ENCODE measurements at places on chromosomes 7 and 10.

DNA sequence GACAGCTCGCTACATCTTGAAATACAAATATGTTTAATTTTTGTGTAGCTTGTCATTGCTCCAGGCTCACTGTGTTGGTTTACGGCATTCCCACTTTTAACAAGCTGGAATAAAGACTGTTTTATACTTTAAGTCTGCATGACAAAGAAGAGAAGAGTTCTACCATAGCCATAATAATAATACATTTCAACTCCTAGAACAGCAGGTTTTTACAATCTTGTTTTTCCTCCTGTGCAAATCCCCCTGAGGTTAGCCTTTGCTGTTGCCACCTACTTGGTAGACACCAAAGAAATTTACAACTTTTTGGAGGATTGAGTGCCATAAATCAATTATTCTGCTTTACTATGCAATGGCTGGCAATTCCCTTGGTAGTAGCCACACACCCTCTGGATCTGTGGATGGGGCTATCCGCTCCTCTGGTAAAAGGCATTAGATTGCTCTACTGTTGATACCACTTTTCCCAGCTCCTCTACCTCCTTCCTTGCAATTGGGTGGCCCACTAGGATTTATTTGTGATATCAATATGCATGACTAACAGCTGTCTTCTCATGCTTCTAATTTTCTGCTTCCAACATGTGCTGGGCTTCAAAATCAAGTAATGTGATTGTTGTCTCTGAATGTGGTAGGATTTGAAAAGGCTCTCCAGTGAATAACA lies 60.2 kb downstream of the SFMBT2 start:
- no peak for DNase-seq
- H3K4me3 ChIP-seq, result no peak overlapping the region
- H3K27me3 ChIP-seq, result no peaks in the 10 kb centered on the region
- peak overlapping the region; percentile 49 for H3K27ac ChIP-seq
- H3K4me1 ChIP-seq, result peaks cover 17% of the 10 kb centered on the region

GRCh38 chr10:127154831-127155620 lies 41.4 kb downstream of the INSYN2A start:
- H3K4me3 ChIP-seq, result no peak overlapping the region
- no peaks in the 10 kb centered on the region for H3K36me3 ChIP-seq
- no peaks in the 10 kb centered on the region for H3K4me1 ChIP-seq
- DNase-seq, result no peak
- no peak overlapping the region for H3K27ac ChIP-seq
- H3K27me3 ChIP-seq, result no peaks in the 10 kb centered on the region

DNA sequence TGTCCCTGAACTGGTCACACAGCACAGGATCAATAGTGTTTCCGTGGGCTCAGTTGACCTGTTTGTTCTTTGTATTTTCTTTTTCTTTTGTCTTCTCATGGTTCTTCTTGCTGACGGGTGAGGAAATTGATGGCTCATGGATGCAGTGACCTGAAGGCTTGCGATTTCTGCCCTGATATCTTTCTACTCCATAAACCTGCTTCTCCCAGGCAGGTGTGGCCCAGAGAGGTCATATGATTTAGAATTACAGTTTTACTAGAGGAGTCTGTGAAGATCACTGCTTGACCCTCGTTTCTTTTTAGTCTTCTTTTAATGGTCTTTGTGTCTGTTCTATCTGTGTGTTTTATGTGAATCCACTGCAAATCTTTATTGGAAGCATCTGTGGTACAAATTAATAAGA lies 195.1 kb upstream of the KLF6 start:
- H3K27ac ChIP-seq, result no peak overlapping the region
- H3K36me3 ChIP-seq, result peaks cover 11% of the 10 kb centered on the region
- H3K4me3 ChIP-seq, result no peak overlapping the region
- no peaks in the 10 kb centered on the region for H3K27me3 ChIP-seq
- peaks cover 34% of the 10 kb centered on the region for H3K4me1 ChIP-seq

DNA sequence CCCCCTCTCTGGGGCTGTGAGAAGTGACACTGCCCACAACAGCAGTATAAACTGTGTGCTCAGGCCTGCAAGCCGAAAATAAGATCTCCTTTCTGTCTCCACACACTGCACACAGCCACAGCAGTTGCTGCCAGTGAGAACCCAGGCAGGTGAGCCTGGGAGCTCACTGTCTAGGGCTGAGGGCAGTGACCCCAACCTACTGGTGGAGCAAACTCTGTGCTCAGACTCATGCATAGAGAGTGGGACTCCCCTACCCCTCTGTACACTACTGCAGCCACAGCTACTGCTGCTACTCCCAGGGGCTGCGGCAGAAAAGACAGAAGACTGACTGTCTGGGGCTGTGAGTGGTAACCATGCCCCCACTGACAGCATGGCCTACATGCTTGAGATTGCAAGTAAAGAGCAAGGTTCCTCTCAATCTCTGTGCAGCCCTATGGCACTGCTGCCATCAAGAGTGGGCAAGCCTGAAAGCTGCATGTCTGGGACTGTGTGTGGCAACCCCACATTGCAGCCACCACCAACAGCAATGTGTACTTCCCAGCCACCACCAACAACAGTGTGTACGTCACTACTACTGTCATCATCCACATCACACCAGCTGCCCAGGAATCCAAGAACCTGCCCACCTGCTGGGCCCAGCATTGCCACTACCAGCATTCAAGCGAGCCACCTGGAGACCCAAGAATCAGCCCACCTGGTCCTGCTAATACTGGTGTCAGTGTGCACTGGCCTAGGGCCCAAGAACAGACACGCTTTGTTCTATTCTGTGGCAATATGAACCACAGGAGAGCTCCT lies 226.1 kb downstream of the XPNPEP1 start:
- DNase-seq, result no peak
- H3K4me1 ChIP-seq, result no peaks in the 10 kb centered on the region
- no peak overlapping the region for H3K4me3 ChIP-seq
- H3K27ac ChIP-seq, result no peak overlapping the region
- H3K27me3 ChIP-seq, result no peaks in the 10 kb centered on the region

GRCh38 chr10:50347394-50347802 lies 96.1 kb upstream of the ASAH2 start:
- peaks cover 16% of the 10 kb centered on the region for H3K36me3 ChIP-seq
- DNase-seq, result no peak
- no peak overlapping the region for H3K27ac ChIP-seq
- H3K4me3 ChIP-seq, result no peak overlapping the region

- no peaks in the 10 kb centered on the region for H3K4me1 ChIP-seq
- H3K27ac ChIP-seq, result no peak overlapping the region
- H3K4me3 ChIP-seq, result no peak overlapping the region
- DNase-seq, result no peak
- H3K27me3 ChIP-seq, result peaks cover 46% of the 10 kb centered on the region
- H3K36me3 ChIP-seq, result no peaks in the 10 kb centered on the region
These were observed 31.4 kb upstream of the ZNF32 start for GRCh38 chr10:43680035-43680434.

GRCh38 chr10:14498326-14498725 lies 167.6 kb upstream of the FRMD4A start:
- no peaks in the 10 kb centered on the region for H3K36me3 ChIP-seq
- no peak overlapping the region for H3K4me3 ChIP-seq
- no peak for DNase-seq

- no peaks in the 10 kb centered on the region for H3K4me1 ChIP-seq
- H3K4me3 ChIP-seq, result no peak overlapping the region
- DNase-seq, result no peak
- H3K36me3 ChIP-seq, result no peaks in the 10 kb centered on the region
- H3K27me3 ChIP-seq, result no peaks in the 10 kb centered on the region
These were observed 232.3 kb downstream of the MAGI2 start for GRCh38 chr7:79221211-79221610.

DNA sequence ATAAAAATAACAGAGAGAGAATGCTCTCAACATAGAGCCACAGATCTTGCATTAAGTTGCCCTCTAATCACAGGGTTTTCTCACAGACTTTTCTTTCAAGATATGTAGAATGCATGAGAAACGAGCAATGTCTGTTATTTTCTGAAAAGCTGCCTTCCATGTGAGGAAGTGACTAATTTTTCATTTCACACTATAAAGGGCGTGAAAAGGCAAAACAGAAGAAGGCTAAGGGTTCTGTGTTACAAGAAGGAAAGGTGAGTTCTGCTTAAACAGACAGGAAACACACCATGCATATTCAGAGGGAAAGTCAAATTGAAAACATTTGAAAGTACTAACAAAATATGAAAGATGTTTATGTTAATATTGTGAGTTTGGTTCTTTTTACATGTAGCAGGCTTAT lies 189.2 kb downstream of the SEMA3D start:
- no peak for DNase-seq
- H3K27ac ChIP-seq, result no peak overlapping the region
- no peaks in the 10 kb centered on the region for H3K27me3 ChIP-seq
- H3K36me3 ChIP-seq, result no peaks in the 10 kb centered on the region
- no peaks in the 10 kb centered on the region for H3K4me1 ChIP-seq

- H3K27me3 ChIP-seq, result peaks cover 54% of the 10 kb centered on the region
- DNase-seq, result no peak
- no peaks in the 10 kb centered on the region for H3K4me1 ChIP-seq
- no peak overlapping the region for H3K27ac ChIP-seq
These were observed 6.7 kb downstream of the DDC start for GRCh38 chr7:50558294-50559053.

DNA sequence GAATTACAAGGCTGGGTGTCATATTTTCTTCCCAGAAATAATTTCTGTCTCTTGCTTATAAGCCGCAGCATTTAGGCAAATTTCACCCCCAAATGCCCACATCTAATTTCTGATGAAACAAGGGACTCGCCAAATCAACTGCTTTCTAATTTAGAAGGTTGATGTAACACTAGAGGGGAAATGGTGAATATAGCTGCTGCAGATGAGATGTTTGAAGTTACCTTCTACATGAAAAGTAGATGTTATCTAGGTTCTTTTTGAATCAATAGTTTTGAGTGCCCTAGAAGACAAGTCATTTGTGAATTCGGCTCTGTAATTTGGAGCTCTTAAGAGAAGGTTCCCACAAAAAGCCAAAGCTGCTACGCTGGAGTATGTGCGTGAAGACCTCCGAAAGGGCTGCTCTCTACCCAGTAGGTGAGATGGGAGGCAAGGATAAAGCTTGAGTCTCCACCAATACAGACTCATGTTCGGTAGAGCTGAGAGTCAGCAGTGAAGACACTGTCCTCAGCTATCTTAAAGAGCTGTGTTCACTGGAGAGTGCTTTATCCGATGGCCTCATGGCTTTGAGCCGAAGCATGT lies 99.5 kb downstream of the FANK1 start:
- H3K4me1 ChIP-seq, result no peaks in the 10 kb centered on the region
- no peaks in the 10 kb centered on the region for H3K27me3 ChIP-seq
- peak overlapping the region; percentile 66 for H3K4me3 ChIP-seq

DNA sequence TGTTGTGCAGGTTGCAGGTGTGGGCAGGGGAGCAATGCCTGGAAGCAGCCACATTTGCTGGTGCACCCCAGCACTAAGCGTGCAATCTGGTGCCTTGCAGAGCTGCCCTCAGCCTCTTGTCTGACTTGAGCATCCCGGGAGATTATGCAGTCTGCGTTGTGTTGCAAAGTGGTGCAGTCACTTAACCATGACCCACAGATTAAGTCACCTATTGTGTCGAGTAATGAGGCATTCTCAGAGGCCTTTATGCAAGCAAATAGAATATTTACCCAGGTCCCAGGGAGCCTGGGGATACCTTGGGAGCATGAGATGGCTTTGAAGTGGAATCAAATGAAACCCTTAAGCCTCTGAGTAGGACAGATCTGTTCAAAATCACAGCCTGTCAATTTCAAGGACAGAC lies 529.0 kb downstream of the TYW1 start:
- no peak overlapping the region for H3K27ac ChIP-seq
- H3K4me3 ChIP-seq, result no peak overlapping the region
- H3K27me3 ChIP-seq, result no peaks in the 10 kb centered on the region
- no peaks in the 10 kb centered on the region for H3K36me3 ChIP-seq

GRCh38 chr10:98474628-98475027 lies 27.9 kb upstream of the HPS1 start:
- H3K36me3 ChIP-seq, result no peaks in the 10 kb centered on the region
- no peak for DNase-seq
- H3K27ac ChIP-seq, result no peak overlapping the region
- H3K4me1 ChIP-seq, result no peaks in the 10 kb centered on the region
- no peak overlapping the region for H3K4me3 ChIP-seq

- no peaks in the 10 kb centered on the region for H3K27me3 ChIP-seq
- DNase-seq, result no peak
- no peak overlapping the region for H3K4me3 ChIP-seq
- no peaks in the 10 kb centered on the region for H3K36me3 ChIP-seq
- peaks cover 20% of the 10 kb centered on the region for H3K4me1 ChIP-seq
- no peak overlapping the region for H3K27ac ChIP-seq
These were observed 62.9 kb upstream of the TRIM8 start for GRCh38 chr10:102581401-102581800.

GRCh38 chr10:123187781-123188180 lies 33.6 kb downstream of the BUB3 start:
- peaks cover 13% of the 10 kb centered on the region for H3K36me3 ChIP-seq
- no peaks in the 10 kb centered on the region for H3K27me3 ChIP-seq

GRCh38 chr7:117630501-117630900 lies 150.7 kb downstream of the CFTR start:
- H3K27ac ChIP-seq, result no peak overlapping the region
- H3K4me1 ChIP-seq, result no peaks in the 10 kb centered on the region
- peak; percentile 1 for DNase-seq
- no peak overlapping the region for H3K4me3 ChIP-seq

GRCh38 chr10:101778781-101779543 lies 3.0 kb upstream of the FGF8 start:
- peak; percentile 37 for DNase-seq
- peaks cover 60% of the 10 kb centered on the region for H3K4me1 ChIP-seq
- no peak overlapping the region for H3K27ac ChIP-seq
- H3K4me3 ChIP-seq, result peak overlapping the region; percentile 71
- H3K36me3 ChIP-seq, result peaks cover 6% of the 10 kb centered on the region

DNA sequence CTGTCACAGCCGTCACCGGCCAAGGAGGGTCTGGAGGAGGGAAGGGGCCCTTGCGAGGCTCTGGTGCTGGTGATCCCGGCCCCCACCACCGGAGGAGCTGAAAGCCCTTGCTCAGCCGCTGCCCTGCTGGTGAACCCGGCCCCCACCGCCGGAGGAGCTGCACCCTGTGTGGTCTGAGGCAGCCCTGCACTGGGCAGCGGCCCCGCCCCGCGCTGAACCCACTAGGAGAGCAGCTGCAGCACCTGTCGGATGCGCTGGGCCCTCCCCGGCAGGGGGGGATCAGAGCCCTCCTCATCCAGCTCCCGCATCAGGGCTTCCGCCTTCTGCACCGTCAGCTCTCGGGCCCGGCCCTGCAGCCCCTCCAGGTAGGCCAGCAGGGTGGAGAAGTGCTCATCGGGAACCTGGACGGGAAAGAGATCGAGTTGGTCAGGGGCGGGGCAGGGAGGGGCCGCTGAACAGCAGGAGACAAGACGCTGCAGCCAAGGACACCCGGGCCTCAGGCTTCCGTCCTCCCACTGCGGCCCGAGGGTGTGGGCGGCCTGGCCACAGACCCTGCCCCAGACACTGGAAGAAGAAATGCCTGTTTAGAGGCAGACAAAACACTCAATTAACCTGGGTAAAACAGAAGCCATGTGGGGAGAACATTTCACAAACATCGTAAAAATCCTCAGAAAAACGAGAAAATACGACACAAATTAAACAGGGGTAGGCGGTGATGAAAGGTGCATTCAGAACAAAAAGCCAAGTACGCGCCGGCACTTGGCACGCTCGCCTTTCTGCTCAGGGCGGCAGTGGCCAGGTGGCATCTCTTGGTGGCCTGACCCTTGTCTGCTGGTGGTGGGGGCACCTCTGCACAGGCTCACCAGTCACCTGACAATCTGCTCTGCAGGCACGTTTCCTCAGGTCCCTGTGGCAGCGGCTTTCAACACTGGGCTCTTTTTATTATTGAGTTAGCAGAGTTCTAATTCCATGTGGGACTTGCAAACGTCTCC lies 14.7 kb downstream of the CYP2W1 start:
- no peak for DNase-seq
- H3K27me3 ChIP-seq, result no peaks in the 10 kb centered on the region
- H3K4me1 ChIP-seq, result no peaks in the 10 kb centered on the region
